ENCODE measurements at places on chromosomes 3 and 15. TPM values are rescaled to one million over a fixed set of nuclear protein-coding genes. Genes with fewer than 3 reads are reported as not detected.

GRCh38 chr15:30878515-30878914 is 25.2 kb upstream of the FAN1 start:
- no peak for DNase-seq

- DNase-seq: no peak
Measured at GRCh38 chr3:19898721-19899120, 35.3 kb downstream of the EFHB start.

GRCh38 chr3:69511361-69511760 is 125.5 kb upstream of the FRMD4B start:
- no peak for DNase-seq

GRCh38 chr3:108664266-108664665 is 74.7 kb downstream of the DZIP3 start:
- no peak for DNase-seq

DNA sequence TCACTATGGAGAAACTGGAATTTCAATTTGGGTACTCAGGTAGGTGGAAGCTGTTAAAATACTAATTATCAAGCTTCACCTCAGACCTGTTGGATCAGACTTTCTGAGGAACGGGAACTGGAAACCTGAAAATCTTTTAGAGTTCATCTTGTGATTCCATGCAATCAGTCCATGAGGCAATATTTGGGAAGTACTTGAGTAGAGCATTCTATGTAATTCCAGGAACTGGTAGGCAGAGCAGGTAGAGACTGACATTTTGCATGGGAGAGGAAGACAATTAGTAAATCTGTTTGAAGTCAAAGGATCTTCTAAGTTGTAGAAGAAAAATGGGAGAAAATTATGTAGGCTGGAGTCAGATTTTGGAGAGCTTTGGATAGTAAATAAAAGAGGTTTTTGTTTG is 43.1 kb downstream of the FGF7 start:
- no peak for DNase-seq

GRCh38 chr3:76724706-76725105 is 315.2 kb upstream of the ROBO2 start:
- no peak for DNase-seq

DNA sequence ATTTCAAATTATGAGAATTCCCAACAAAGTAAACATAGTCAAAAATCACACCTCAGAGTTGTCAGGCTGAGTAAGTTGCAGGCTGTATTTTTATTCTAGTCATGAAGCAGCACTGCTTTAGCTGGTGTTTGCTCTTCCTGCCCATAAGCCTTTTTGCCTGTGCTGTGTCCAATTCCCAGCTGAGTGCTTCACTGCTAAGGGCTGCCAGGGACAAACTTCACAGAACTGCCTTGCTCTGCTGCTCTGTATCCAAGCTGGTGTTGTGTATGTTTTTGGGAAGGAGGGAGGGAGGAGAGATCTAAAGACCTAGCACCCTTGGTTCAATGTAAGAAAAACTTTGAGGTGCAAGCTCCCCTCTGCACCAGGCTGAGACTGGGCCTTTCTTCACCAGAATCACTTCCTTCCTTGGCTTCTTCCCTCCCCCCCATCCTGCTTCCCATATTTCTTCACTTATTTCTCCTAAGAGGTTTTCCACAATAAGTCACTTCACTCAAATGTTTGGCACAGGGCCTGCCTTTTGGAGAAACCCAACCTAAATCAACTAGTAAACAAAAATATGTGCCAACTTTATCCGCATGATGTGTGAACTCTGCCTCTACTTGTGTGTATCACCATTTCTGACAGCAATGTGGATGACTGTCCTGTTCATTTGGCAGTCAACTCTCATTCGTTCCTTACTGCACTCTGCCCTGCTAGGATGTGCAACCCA is 156.1 kb downstream of the TBL1XR1 start:
- peak; percentile 50 for DNase-seq

- no peak for DNase-seq
Measured at GRCh38 chr3:115042351-115042750, 104.7 kb downstream of the ZBTB20 start.

DNA sequence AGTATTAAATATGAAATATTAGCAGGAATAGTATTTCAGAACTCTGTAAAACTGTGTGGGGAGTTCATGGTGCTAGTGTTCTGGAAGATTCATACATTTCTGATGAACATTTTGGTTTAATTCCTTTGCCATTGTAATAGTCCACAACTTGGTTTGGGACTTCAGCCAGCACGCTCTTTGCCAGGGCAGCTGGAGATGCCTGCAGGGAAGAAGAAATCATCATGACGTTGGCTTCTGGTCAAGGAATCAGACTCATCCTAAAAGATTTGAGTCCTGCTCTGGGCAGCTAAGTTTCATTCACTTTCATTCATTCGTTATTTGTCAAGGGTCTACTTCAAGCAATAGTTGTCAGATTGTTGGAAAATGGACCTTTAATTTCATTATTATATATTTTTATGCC is 32.4 kb upstream of the MRPL3 start:
- DNase-seq: no peak

DNA sequence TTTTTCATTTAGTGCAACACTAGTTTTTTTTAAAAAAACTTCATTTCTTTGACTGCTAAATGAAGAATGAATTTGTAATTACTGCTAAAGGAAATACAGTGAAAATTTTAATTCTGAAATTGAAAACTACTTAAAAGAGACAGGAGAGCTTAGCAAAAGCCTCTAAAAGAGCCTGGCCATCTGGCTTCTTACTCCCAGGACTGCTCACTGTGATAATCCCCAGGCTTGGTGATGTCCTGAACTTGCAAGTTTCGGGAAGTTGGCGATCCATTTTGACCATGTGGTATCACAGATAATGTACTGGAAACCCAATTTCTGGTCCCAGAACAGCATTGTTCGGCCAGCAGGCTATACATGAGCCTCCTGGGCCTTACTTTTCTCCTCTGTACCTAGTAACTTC is 292.1 kb downstream of the FGF12 start:
- no peak for DNase-seq

DNA sequence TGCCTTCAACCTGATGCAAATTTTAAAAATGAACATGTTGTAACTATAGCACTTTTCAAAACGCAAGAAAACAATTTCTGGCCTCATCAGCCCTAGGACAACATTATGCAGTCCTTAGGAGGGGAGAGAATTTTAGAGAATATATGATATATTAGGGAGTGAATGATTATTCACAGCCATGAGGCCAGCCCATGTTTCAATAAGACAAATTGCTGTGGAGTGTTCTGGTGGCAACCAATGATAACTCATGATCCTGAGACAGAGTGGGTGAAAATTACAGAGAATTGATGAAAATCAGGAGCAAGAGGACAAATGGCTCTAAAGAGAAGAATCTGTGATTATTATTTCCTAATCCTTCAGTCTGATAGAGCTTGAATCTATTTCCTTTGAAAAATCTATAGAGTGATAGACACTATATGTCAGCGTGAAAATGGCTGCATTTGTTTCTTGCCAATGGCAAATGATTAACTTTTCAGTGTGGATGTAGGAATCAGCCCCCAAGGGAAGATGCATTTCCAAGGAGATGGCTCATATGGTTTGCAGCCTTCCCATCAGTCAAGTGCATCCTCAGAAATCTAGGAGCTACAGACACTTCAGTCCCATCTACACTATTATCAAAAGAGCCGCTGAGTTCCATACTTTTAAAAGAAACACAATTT is 761.0 kb upstream of the ARRDC4 start:
- DNase-seq: no peak

DNA sequence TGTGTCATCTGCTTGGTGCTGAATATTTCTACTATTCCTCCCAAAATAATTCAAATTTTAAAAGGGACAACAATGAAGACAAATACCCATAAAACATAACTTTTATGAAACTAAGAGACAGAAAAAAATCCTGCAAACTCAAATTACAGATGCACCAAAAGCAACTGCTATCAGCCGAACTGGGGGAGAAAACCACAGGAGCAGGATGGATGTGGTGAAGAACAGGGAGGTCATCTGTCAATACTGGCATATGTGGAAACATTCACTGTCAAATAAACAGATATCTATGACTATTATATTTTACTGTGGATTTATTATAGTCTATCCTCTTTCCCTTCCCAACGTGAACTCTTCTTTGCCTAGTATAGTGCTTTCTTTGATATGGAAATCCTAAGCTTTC is 53.3 kb upstream of the CPOX start:
- DNase-seq: no peak

GRCh38 chr3:65635657-65636056 is 403.1 kb downstream of the MAGI1 start:
- DNase-seq: no peak

GRCh38 chr15:51369451-51369761 is 28.0 kb downstream of the GLDN start:
- no peak for DNase-seq

DNA sequence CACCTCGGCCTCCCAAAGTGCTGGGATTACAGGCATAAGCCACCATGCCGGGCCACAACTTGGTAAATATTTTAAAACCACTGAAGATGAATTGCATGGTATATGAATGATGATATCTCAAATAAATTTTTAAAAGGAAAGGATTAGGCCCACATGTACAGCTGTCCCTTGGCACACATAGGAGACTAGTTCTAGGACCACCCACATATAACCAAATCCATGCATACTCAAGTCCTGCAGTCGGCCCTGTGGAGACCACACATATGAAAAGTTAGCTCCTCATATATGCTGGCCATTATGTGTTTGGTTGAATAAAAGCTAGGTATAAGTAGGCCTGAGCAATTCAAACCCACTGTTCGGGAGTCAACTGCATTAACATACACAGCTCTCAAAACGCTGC is 10.6 kb downstream of the CLPX start:
- DNase-seq: no peak

GRCh38 chr15:62475591-62475990 is 310.5 kb upstream of the C2CD4B start:
- no peak for DNase-seq

DNA sequence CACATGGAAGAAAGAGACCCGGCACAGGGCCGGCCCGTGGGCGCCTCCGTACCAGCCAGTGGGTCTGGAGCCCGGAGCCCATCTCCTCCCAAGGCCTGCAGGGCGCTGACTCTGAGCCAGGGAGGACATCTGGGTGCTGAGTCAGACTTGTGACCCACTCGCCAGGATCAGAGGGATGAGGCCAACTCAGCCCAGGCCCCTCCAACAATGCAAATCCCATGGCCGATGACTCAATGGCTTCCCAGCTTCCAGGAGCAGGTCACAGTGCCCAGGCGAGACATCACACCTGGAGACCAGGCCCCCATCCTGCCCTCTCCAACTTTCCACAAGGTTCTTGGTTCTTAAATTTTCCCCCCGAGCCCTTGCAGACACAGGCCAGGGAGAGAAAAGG is 95.1 kb downstream of the LRIG1 start:
- no peak for DNase-seq

- no peak for DNase-seq
Measured at GRCh38 chr15:78943692-78944091, 1.2 kb downstream of the CTSH start.

GRCh38 chr15:61084472-61084871 is 144.6 kb downstream of the RORA start:
- DNase-seq: no peak

DNA sequence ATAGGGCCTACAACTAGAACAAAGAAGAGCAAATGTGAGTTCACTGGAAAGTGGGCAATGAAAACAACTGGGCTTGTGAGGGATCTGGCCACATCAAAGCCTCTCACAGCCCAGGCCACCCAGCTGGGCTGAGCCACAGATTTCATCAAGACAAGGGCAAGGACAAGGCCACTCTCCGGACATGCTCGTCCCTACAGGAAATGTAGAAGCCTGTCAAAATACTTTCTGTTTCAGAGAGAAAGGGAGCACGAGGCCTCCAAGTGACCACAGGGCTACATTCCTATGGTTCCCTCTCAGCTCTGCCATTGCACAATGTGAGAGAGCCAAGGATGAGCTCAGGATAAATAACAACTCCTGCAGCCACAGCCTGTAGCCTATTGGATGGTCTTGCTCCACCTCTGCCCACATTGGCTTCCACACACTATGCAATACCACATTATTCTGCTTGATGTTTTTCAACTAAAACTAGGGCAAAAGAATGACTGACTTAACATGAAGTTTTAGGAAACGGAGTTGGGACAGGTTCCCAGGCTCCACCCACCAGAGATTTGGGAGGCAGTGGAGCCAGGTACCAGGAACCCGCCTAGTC is 12.1 kb downstream of the TBC1D2B start:
- DNase-seq: peak; percentile 50

GRCh38 chr3:171453180-171453886 is 6.9 kb downstream of the TNIK start:
- DNase-seq: no peak

GRCh38 chr3:50245251-50245745 is 9.3 kb downstream of the GNAI2 start:
- DNase-seq: no peak

DNA sequence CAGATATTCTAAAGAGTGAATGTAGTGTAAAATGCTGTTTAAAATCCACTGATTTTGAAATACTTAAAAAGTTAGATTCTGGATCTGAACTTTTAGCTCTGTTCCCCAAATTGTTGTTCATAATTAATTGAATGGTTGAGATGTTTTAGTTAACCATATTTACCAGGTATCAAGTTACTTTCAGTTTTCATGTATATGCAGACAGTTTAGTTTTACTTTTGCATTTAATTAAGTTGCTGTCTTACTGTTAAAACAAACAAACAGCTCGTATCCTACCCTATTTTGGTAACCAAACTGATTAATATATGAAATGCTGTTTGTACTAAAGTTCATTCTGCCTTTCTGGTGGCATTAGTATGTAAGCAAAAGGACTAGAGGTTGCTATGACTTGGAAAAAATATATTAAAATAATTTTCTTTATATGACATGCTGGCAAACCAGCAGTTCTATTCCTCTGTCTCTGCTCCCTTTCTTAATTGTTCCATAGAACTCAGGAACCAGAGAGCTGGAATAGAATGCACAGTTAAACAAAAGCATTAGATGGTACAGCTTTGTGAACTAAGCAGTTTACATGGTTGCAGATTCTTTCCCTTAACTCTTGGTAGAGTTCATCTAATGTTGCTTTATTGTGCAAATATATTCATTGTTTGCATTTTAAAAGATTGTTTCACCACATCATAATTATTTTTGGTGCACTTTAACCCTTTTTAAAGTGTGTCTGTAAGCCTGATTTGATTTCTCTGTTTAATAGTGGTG is 39.5 kb upstream of the SCAANT1 start:
- no peak for DNase-seq

DNA sequence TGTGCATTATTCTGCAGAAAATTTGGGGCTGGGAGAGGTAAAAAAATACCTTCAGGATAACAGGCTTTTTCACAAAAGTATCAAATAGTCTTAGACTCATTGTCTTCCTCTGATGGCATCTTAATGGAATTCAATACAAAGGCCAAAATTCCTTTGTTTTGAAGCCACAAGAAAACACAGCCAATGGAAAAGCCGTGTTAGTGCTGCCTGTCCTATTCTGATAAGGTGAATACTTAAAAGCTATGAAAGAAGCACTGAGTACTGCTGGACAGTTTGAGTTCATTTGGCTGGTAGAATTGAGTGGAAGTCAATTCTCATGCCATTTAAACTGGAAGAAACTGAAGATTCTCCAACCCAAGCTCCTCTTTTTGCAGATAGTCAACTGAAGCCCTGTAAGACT is 395.3 kb upstream of the TPRG1 start:
- DNase-seq: no peak

- no peak for DNase-seq
Measured at GRCh38 chr15:90054618-90055097, 47.6 kb downstream of the IDH2 start.

The EFCC1 gene
- 7.9 TPM for total RNA-seq

The BCL2A1 gene
- total RNA-seq: 0.48 TPM

The VGLL3 gene
- 30.9 TPM for total RNA-seq

The CPLX3 gene
- not detected for total RNA-seq

The SPTBN5 gene
- 0.77 TPM for total RNA-seq

The DOCK3 gene
- total RNA-seq: 0.20 TPM

The CILP gene
- total RNA-seq: 23.6 TPM

The CFAP100 gene
- 1.7 TPM for total RNA-seq

The CPNE9 gene
- total RNA-seq: not detected

The NOX5 gene
- 0.45 TPM for total RNA-seq

The PRRT3 gene
- 1.4 TPM for total RNA-seq
